ENCODE measurements at places on chromosomes 4 and X.

- DNase-seq = no peak
Observed at GRCh38 chrX:154775419-154776349, 13.0 kb downstream of the DKC1 start.

DNA sequence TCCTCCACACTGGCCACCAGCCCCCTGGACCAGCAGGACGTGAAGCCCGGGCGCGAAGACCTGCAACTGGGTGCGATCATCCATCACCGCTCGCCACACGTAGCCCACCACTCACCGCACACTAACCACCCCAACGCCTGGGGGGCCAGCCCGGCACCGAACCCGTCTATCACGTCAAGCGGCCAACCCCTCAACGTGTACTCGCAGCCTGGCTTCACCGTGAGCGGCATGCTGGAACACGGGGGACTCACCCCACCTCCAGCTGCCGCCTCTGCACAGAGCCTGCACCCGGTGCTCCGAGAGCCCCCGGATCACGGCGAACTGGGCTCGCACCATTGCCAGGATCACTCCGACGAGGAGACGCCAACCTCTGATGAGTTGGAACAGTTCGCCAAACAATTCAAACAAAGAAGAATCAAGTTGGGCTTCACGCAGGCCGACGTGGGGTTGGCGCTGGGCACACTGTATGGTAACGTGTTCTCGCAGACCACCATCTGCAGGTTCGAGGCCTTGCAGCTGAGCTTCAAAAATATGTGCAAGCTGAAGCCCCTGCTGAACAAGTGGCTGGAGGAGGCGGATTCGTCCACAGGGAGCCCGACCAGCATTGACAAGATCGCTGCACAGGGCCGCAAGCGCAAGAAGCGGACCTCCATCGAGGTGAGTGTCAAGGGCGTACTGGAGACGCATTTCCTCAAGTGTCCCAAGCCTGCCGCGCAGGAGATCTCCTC is 600 bp downstream of the POU3F4 start:
- peak; percentile 10 for DNase-seq

DNA sequence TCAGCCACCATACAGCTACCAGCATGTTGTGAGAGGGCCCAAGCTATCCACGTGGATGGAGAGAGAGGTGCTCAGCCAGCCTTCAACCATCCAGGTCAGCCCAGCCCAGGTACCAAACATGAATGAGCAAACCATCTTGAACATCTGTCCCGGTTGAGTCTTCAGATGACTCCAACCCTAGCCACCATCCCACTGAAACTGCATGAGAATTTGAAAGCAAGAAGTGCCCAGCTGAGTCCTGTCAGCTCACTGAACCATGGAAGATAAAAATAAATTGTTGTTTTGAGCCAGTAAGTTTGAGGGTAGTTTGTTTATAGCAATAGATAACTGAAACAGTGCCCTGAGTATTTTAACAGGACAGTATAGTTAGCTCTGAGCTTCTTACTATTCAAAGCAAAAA is 7.3 kb upstream of the SEL1L3 start:
- no peak for DNase-seq

GRCh38 chrX:140524556-140524955 is 19.7 kb upstream of the SOX3 start:
- DNase-seq = no peak

DNA sequence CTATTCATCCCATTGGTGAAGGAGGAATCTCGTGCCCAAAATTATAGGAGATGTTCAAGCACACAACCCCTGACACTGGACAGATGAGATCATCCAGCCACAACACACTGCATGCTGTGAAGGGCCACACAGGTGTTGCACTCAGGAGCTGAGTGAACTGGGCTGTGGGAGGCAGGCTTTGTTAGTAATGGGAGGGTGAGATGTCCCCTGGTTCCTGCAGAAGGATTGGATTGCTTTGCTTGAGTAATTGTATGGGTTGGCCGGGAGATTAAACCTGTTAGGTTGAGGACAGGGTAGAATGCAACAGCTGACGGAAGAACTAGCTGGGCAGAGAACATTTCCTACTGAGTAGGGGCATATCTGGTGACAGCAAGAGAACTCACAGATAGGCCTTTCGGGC is 152.2 kb downstream of the TACR3 start:
- no peak for DNase-seq

- DNase-seq = no peak
Observed at GRCh38 chr4:123236606-123237005, 160.0 kb upstream of the SPRY1 start.

- no peak for DNase-seq
Observed at GRCh38 chr4:184434021-184434420, 40.3 kb downstream of the IRF2 start.

DNA sequence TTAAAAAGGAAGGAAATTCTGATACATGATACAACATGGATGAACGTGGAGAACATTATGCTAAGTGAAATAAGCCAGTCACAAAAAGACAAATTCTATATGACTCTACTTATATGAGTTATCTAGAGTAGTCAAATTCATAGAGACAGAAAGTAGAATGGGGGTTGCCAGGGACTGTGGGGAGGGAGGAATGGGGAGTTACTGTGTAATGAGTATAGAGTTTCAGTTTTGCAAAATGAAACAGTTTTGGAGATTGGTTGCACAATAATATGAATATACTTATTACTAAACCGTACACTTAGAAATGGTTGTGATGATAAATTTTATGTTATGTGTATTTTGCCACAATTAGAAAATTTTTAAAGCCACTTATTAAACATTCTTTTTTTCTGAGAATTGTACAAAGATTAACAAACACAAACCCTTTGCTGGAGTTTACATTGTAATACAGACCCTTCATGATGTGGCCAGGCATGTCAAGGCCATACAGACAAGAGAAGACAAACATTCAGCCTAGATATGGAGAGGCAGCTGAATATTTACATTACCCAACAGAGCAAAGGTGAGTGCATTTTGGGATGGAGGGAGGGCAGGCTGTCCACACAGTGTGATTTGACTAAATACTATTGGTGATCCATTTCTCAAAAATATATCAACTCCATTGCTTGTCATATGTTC is 21.2 kb upstream of the GPC3 start:
- DNase-seq = no peak

GRCh38 chr4:24477919-24478318 is 106.4 kb downstream of the DHX15 start:
- DNase-seq = no peak

- DNase-seq = no peak
Observed at GRCh38 chr4:99586797-99587196, 12.2 kb downstream of the MTTP start.

- DNase-seq = no peak
Observed at GRCh38 chr4:61841714-61842113, 641.6 kb downstream of the ADGRL3 start.

GRCh38 chr4:48974979-48975640 is 11.0 kb upstream of the CWH43 start:
- no peak for DNase-seq

GRCh38 chr4:123144616-123145015 is 222.2 kb upstream of the NUDT6 start:
- DNase-seq = no peak

GRCh38 chrX:8140986-8141744 is 29.9 kb downstream of the VCX2 start:
- no peak for DNase-seq

GRCh38 chr4:104752337-104752736 is 257.6 kb upstream of the CXXC4 start:
- DNase-seq = no peak

DNA sequence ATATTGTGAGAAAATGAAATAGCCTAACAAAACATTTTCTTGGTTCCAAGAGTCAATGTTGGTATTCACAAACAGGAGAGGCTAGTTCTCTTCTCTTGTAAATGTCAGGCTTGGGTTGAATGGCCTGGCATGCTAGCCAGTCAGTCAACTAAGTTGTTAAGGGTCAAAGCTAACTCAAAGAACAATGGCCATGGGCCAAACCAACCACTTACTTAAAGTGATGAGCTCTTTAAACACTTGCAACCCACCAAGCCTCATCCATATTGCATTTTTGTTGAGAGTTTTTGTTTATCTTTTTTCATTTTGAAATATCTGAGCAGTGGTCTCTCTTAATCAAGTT is 394.5 kb downstream of the RAB28 start:
- no peak for DNase-seq

GRCh38 chr4:151933122-151933827 is 172.5 kb upstream of the GATB start:
- DNase-seq = no peak

- DNase-seq = no peak
Observed at GRCh38 chr4:124632439-124632838, 80.1 kb downstream of the ANKRD50 start.

DNA sequence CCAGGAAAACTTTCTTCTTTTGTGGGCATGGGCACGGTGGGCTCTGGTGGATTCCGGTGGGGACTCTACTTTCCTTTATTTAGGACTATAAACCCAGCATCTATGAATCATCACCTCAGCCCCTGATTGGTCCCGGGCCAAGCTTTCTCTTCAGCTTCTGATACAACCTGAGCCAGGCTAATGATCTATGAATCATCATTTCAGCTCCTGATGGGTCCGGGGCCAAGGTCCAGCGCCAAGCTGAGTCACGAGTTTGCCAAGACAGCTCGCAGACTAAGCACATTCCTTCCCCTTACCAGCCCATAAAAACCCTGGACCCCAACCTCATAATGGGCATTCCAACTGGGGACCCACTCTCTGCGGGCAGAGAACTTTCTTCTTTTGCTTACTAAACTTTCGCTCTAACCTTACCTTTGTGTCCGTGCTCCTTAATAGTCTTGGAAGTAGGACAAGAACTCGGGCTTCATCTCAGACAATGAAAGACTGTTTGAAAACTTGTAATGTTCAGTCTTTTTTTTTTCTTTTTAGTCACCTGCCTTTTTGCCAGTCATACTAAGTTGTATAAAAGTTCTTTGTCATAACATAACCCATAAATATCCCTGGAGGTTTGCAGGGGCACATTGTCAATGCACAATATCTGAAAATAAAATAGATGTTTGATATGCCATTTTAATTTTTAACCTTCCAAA is 904.9 kb upstream of the EPHA5 start:
- no peak for DNase-seq

DNA sequence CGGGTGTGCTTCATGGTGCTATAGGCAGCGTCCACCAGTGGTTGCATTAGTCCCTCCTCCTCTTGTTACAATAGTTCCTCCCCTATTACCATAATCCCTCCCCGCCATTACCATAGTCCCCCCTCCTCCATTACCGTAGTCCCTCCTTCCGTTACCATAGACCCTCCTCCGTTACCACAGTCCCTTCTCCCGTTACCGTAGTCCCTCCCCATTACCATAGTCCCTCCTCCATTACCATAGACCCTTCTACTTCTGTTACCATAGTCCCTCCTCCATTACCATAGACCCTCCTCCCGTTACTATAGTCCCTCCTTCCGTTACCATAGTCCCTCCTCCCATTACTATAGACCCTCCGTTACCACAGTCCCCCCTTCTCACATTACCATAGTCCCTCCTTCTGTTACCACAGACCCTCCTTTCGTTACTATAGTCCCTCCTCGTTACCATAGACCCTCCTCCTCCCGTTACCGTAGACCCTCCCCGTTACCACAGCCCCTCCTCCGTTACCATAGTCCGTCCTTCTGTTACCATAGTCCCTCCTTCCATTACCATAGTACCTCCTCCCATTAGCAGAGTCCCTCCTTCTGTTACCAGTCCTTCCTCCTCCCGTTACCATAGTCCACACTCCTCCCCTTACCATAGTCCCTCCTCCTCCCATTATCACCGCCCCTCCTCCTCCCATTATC is 129.6 kb downstream of the DHRSX start:
- no peak for DNase-seq

DNA sequence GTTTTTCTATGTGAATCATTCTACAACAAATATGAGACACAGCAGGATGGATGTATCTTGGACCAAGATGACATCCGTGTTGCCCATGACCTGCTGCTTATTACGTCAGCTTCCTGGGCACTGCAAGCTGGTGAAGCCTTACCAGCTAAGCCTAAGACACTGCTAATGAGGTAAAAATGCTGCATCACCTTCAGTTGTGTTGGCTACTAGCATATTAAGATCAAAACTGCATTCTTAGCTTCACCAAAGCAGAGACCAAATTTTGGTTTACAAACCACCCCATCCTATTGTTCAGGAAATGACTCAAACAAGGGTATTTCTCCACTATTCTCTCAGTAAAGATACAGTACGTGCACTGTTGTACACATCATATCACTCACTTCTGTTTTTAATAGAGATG is 50.3 kb downstream of the MAML3 start:
- DNase-seq = no peak

DNA sequence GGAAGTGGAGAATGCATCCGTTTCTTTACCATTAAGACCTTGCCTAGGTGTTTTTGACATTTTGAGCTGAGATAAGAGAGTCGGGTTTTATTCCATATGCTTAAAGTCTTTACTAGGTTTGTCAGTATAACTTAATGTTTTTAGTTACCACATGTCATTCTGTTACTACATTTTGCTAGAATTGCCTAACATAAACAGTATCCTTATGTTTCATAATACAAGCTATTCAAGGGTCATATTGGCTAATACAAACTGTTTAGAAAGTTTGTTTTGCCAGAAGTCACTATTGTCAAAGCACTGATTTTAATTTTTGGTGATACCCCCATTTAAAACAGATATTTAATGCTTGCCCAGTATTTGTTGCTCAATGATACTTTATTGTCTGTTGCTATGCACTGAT is 427.7 kb upstream of the MAGEB2 start:
- DNase-seq = no peak

DNA sequence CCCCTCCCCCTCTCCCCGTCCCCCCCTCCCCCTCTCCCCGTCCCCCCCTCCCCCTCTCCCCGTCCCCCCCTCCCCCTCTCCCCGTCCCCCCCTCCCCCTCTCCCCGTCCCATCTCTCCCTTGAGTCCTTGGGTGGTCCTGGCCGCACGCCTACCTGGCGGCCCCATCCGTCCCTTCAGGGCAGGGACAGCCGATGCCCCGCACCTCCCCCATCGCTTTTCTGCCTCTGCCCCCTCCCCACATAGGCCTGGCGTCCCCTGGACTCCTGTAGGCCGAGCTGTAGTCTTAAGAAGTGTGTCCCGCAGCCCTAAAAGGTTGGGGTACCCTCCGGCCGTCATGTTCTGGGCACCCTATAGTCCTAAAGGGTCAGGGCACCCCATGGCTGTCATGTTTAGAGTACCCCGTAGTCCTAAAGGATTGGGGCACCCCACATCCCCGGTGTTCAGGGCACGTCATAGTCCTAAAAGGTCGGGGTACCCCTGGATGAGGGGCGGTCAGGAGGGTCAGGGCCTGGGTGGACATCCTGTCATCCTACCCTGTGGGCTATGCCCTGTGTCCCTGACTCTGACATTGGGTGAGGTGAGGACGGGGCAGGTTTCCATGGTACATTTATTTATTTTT is 10.8 kb upstream of the GTPBP6 start:
- DNase-seq = no peak

DNA sequence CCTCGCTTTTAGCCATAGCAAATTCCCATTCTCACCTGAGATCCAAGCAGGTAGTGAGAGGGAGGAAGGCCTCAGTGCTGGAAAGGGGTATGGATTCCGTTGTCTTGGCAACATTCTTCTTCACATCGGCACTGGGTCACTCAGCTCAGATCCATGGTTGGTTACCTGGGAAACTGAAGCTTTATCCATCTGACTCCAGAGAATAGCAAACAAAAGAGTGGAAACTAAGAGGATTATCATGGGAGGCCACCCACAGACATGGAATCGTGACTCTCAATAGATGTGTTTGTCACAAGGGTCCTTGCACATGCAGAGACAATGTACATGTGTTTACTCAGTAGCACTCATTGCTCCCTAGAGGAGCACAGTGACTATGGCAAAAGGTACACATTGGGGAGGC is 81.0 kb downstream of the MAGED4 start:
- no peak for DNase-seq

Data from amygdala (tissue), 56 donors.